ENCODE measurements at places on chromosomes 11 and 22. TPM values are rescaled to one million over a fixed set of nuclear protein-coding genes. Genes with fewer than 3 reads are reported as not detected.

DNA sequence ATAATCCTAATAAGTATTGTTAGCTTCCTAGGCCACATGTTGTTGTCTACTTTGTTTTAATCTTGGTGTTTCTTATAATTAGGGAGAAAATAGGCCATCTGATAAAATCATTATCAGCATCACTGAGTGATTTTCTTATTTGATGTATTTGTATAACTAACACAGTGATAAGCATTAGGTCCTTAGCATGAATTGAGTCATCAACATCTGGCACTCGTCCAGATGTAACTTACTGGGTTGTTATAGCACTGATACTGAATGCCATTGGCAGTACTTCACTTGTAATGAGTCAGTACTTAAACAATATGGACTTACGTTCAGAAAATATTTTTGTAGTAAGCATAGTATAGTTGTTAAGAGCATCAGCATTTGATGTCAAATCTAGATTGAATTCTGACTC is 16.2 kb downstream of the API5 start:
- no peaks in the 10 kb centered on the region for H3K4me1 ChIP-seq
- peaks cover 91% of the 10 kb centered on the region for H3K36me3 ChIP-seq
- H3K4me3 ChIP-seq: no peak overlapping the region
- no peak for DNase-seq

DNA sequence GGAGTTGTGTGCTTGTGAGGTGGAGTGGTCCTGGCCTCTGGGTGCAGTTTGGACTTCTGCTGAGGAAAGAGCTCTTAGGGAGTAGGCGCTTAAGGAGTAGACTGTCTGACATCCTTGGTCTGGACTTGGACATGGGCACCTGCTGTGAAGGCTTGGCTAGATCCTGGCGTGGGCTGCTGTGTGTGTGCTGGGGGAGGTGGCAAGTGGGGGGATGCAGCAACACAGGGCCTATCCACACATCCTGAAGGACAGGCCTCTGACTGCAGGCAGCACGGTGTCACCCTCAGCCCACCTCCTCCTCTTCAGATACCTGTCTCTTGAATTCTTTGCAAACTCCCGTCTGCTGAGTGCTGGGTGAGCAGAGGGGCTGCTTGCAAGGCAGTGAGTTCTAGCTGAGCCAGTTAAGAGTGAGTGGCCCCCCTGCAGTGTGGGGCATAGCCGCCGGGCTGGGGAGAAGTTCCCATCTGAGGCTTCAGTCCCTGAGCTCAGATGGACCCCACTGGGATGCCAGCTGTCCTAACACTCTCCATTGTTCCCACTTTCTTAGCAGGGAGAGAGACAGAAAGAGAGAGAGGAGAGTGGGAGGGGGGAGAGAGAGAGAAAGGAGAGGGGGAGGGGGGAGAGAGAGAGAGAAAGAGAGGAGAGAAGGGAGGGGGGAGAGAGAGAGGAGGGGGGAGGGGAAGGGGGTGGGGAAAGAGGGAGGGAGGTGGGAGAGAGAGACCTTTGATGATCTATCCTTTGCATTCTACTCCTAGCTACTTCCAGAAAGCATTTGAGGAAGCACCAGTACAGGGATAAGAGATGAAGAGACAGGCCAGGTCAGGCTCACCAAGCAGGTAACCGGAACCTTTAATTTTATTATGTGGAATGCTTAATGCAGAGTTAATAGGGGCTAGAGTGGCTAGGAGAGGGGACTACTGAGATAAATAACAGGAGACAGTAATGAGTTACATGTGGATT is 12.6 kb downstream of the SOX10 start:
- no peak overlapping the region for H3K27ac ChIP-seq
- no peaks in the 10 kb centered on the region for H3K27me3 ChIP-seq
- no peak overlapping the region for H3K4me3 ChIP-seq
- H3K4me1 ChIP-seq: no peaks in the 10 kb centered on the region
- H3K36me3 ChIP-seq: peaks cover 23% of the 10 kb centered on the region

Gene OR10AG1
- polyA plus RNA-seq: not detected

Gene SHISA8
- polyA plus RNA-seq: 2.9 TPM

- no peak for DNase-seq
- peaks cover 47% of the 10 kb centered on the region for H3K4me1 ChIP-seq
- no peak overlapping the region for H3K4me3 ChIP-seq
- no peak overlapping the region for H3K27ac ChIP-seq
These were observed 10.6 kb downstream of the LRRC32 start for GRCh38 chr11:76659672-76660532.

- no peak overlapping the region for H3K4me3 ChIP-seq
- H3K36me3 ChIP-seq: no peaks in the 10 kb centered on the region
- H3K27ac ChIP-seq: no peak overlapping the region
- no peak for DNase-seq
- H3K4me1 ChIP-seq: no peaks in the 10 kb centered on the region
- H3K27me3 ChIP-seq: peaks cover 5% of the 10 kb centered on the region
These were observed 20.1 kb downstream of the OVOL1 start for GRCh38 chr11:65806979-65807378.

DNA sequence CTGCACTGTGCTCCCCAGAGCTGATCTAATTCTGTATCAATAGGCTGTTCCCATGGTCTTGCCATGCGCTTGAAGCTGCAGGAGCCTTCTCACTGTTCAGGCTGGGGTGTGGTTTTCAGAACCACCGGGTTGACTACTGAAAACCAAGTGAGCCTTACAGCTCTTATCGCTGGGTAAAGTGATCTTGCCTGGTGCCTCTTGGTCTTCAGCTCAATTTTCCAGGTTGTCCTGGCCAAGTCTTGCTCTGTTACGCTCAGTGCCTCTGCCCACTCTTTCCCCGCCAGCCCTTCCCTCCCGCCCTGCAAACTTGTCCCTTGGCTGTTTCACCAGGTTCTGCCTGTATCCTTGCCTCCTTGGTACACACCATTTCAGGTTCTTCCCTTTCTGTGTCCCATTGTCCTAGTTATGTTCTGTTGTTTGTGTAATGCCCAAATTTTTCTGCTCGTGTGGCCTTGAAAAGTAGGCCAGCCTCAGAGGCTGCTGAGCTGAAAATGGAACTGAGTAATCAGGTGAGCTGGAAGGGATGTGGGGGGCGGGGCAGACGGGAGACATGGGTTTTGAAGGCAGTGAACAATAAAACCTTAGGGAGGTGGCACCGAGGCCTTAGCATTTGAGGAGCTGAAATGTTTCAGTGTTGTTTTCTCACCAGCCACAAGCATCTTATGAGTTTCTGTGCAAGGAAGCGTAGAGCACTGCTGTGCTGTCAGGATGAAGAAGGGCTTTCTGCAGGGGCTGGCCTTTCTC is 11.2 kb downstream of the PEX26 start:
- DNase-seq: no peak
- H3K27ac ChIP-seq: no peak overlapping the region
- H3K27me3 ChIP-seq: no peaks in the 10 kb centered on the region
- H3K36me3 ChIP-seq: peaks cover 51% of the 10 kb centered on the region

- no peak overlapping the region for H3K4me3 ChIP-seq
- no peaks in the 10 kb centered on the region for H3K36me3 ChIP-seq
- no peak for DNase-seq
- no peaks in the 10 kb centered on the region for H3K4me1 ChIP-seq
- H3K27ac ChIP-seq: no peak overlapping the region
These were observed 300.1 kb downstream of the BUD13 start for GRCh38 chr11:116472651-116473050.

Gene OR8I2
- polyA plus RNA-seq: not detected

Gene TIGD3
- polyA plus RNA-seq: 1.9 TPM

DNA sequence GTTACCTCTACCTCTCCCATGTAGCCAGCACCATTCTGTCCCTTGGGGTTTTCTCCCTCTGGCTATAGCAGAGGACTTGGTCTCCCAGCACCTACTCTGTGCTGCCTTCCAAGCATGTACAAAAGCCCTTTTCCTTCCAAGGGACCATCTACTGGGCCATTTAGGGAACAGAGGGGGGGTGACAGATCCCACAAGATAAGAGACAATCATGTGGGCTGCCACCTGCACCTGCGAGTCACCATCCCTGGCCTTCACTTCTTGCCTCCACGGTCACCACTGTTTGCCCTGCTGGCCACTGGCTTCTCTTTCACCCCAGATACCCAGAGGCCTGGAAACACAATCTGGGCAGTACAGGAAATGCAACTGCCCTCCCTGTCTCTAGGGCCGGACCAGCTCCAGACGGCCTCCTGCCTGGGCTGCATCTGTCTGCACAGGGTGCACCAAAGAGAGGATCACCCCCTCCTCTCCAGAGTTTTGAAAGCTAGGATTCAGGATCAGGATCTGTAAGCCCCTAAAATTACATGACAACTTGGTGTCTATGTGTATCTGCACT is 160.8 kb upstream of the NECTIN1 start:
- no peak for DNase-seq
- no peak overlapping the region for H3K27ac ChIP-seq
- peaks cover 10% of the 10 kb centered on the region for H3K27me3 ChIP-seq
- H3K36me3 ChIP-seq: no peaks in the 10 kb centered on the region
- no peaks in the 10 kb centered on the region for H3K4me1 ChIP-seq

Measured in thymus (tissue), 14 donors.